ENCODE measurements at places on chromosomes 16 and 17. TPM values are rescaled to one million over a fixed set of nuclear protein-coding genes. Genes with fewer than 3 reads are reported as not detected.

Gene CSH1
- not detected for total RNA-seq

Gene SOST
- not detected for total RNA-seq

Gene NPIPB5
- 187 TPM for total RNA-seq

Gene CA7
- not detected for total RNA-seq

Gene MFAP4
- 0.70 TPM for total RNA-seq

Gene MRTFB
- total RNA-seq: 12.0 TPM

Gene HBZ
- not detected for total RNA-seq

Gene TEKT3
- total RNA-seq: not detected

Gene TOM1L1
- total RNA-seq: not detected

Gene CCL2
- not detected for total RNA-seq

Gene TEDC2
- 23.2 TPM for total RNA-seq

Gene APOBR
- total RNA-seq: 5.5 TPM

DNA sequence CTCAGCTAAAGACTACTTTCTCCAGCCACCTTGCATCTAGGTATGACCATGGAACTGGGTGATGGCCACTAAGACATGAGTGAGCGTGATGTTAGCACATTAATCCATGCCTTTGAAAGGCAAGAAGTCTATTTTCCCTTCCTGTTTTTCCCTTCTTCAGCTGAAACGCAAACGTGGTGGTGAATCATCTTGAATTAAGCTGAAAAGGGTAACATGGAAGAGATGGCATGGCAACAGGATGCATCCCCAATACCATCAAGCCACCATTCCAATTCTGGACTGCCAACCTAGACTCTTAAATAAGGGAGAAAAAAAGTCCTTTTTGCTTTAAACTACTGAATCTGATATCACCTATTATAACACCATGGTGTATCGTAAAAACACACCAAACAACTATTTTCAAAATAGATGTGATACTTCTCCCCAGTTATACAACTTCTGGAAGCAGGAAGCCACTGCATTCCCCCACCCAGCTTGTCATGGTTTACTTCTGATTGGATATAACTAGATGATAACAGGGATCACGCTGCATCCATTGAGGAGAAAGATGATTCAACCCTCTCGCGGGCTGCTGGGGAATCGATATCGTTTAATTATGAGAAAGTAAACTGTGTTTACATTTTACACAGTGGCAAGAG lies 368.6 kb downstream of the CDH13 start:
- no peak for DNase-seq

DNA sequence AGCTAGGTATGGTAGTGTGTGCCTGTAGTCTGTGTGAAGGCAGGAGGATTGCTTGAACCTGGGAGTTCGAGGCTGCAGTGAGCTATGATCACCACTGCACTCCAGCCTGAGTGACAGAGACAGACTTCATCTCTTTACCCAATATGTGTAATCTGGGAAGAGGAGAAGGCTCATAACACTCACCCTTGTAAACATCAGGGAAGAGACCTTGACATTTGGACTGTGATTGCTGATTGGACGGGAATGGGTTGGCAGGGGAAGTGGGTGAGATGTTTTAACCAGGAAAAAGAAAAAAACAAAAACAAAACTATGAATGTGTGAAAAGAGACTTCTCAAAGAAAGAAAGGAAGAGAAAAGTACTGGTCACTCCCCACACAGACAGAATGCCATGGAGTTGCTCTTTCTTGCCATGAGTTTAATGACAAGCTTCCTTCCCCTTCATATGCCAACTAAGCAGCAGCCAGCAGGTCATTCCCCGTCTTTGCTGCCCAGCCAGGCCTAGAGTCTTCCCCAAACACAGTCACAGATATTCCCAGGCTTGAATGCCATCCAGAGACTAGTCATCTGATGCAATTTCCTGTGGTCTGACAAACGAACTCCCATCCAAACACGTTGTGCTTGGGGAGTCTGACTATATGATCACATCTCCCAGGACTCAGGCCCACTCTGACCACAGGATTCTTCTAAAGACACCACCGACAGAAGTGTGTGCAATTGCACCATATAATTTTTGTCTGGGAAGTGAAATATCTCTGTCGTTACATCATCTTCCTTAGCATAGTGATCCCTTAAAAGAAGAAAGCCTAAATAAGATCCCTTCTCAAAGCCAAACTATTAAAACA lies 3.6 kb upstream of the XAF1 start:
- DNase-seq: no peak

- DNase-seq: peak; percentile 46
These were observed 23.3 kb upstream of the CDRT4 start for GRCh38 chr17:15490634-15491261.

- no peak for DNase-seq
These were observed 18.9 kb downstream of the IKZF3 start for GRCh38 chr17:39845052-39845846.

DNA sequence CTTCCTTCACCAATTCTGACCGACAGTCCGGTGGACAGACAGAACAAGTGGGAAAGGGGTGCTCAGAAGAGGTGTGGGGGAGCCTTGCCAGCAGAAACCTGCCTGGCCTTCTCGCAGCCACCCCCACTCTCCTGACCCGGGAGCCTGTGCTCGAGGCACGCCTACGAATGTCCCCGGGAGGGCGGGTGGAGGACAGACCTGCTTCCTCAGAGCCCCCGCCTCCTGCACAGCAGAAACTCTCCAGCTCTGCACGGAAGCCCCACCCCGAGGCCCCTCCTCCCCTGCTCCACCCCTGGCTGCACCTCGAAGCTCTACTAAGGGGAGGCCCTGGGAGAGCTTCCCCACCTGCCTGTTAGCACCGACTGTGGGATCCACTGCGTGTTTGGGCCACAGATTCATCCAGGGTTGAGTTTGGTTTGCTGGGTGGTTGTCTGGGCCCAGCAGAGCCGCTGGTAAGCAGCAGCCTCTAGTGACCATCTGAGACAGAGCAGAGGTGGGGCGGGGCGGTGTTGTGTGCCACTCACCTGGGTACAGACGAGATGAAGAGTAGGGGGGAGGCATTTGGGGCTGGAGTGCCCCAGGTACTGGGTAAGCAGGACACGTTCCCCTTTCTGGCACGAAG lies 6.2 kb downstream of the TAF1C start:
- no peak for DNase-seq

DNA sequence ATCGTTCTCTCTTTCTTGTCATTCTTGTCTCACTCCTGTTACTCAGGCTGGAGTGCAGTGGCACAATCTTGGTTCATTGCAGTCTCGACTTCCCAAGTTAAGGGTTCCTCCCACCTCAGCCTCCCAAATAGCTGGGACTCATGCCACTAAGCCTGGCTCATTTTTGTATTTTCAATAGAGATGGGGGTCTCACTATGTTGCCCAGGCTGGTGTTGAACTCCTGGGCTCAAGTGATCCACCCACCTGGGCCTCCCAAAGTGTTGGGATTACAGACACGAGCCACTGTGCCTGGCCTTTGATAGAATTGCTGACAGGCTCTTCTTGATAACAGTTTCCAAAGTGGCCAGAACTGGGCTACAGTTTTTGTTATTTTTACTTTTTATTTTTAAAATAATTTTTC lies 32.3 kb downstream of the TPPP3 start:
- no peak for DNase-seq

DNA sequence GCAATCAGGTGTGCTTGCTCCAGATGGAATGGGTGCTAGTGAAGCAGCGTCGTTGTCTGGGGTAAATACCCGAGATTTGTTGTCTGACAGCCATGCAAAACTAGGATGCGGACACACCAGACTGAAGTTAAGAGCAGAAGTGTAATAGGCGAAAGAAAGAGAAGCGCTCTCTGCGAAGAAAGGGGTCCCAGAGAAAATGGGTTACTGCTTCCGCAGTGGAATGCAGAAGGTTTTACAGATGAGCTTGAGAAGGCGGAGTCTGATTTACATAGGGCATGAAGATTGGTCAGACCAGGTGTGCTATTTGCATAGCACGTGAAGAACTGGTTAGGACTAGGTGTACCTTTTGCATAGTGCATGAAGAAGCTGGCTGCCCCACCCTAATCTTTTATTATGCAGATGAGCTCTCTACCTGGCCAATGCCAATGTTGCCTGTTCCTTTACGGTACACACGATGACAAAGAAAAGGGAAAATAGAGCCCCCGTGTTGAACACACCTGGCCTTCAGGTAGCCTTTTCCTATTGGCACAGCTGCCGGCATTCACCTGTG lies 32.0 kb upstream of the SNN start:
- DNase-seq: no peak

DNA sequence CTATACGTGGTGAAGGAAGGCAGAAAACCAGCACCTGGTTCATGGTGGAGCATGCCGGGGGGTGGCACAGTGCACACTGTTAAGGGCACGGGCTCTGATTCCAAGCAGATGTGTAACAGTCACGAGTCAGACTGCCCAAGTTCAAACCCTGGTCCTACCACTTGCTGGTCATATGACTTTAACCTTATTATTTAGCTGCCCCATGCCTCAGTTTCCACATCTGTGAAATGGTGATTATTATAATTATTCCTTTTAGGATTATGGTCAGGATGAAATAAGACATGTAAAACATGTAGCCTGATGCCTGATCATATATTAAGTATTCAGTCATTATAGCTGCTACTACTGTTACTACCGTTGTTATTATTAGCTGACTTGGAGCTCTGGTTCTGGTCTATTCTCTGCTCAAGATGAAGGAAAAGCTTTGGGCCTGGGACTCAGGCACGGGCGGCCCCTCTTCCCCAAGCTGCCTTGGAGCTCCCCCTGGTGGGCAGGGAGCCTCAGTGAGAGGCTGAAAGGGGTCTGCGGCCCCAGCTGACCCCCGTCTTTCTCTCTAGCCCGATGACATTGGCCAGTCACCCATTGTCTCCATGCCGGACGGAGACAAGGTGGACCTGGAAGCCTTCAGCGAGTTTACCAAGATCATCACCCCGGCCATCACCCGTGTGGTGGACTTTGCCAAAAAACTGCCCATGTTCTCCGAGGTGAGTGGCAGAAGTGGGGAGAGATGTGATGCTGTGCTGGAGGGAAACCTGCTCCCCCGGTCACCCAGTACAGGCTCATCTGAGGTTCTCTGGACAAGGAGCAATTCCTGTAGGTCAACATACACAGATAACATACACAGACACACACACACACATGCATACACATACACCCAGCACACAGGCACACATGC lies 14.0 kb downstream of the NR1D1 start:
- peak; percentile 71 for DNase-seq

GRCh38 chr16:64910356-64910755 lies 211.5 kb downstream of the CDH11 start:
- no peak for DNase-seq

DNA sequence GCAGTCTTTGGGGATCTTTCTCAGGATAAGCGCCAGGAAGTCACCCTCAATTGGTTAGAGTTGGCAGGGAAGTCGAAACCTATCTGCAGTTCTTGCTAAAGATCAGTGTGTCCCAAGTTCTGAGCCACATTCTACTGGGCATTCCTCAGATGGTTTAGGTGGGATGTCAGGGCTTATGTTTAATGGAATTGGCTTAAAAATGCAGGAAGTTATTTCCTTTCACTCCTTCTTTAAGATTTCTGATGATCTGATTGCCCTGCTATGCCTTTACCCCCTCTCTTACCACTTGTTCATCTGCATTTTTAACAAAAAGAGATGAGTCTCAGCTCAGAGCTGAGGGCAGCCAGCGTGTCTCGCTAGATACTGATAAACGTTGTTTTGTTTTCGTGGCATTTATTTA lies 30.8 kb downstream of the FOXL1 start:
- DNase-seq: no peak

DNA sequence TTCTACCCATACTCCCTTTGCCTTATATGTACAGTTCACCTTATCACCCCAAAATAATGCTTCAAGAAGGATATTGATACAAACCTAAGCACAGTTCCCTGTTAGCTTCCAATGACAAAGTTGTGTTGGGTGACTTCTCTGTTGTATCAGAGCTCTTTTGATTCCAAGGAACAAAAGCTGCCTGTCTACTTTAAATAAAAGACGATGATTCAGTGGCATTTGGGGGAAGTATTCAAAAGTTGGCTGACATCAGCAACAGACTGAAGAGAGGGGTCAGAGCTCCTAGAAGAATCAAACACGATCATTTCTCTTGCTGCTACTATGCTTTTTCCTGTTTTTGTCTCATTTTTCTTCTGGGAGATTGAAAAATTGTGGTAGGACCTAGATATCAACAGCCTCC lies 69.4 kb upstream of the CA10 start:
- DNase-seq: no peak

DNA sequence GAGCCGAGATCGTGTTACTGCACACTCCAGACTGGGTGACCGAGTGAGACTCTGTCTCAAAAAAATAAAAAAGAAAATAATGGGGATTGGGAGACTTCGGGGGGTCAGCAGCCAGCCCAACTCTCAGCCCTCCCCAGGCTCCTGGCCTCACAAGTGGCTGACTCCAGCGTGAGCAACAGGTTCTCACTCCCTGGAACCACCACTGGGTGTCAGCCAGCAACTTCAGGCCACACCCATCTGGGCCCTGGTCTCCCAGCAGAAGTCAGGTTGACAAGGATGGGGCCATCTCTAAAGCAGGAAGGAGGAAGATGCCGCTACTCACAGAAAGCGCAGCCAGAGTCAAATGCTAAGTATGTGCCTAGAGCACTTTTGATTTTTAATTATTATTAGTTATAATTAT lies 139.4 kb downstream of the C16orf78 start:
- peak; percentile 11 for DNase-seq

DNA sequence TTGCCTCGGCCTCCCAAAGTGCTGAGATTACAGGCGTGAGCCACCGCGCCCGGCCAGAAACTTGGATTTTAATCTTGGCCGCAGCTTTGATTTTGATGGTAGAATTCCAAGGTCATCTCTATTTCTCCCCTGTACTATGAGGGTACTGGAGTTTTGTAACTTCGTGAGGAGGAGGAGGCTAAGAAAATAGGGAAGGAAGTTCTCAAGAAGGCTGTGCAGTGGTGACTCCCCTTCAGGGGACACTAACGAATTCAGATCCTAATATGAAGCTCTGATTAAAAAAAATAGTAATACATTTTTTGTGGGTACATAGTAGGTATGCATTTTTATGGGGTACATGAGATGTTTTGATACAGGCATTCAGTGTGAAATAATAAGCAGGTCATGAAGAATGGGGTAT lies 55.9 kb downstream of the LDHD start:
- DNase-seq: no peak

- no peak for DNase-seq
These were observed 11.5 kb downstream of the GAS7 start for GRCh38 chr17:10186771-10187410.

DNA sequence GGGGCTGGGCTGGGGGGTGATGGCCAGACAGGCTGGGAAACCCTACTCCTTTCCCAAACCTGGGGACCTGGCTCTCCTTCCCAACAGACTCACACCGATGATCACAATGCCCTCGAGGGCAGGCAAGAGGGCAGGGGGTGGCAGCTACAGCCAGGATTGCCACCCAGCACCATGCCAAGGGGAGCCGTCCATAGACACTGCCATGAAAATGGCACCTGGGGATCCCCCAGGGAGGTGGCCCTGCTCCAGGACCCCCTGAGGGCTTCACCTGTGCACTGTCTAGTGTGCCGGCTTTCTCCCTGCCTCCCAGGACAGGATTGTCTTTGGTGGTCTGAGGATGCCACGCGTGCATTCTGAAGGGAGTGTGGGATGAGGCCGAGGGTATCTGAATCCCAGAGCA lies 24.6 kb downstream of the RPH3AL start:
- no peak for DNase-seq
